ENCODE measurements at places on chromosomes 12 and 14. TPM values are rescaled to one million over a fixed set of nuclear protein-coding genes. Genes with fewer than 3 reads are reported as not detected.

DNA sequence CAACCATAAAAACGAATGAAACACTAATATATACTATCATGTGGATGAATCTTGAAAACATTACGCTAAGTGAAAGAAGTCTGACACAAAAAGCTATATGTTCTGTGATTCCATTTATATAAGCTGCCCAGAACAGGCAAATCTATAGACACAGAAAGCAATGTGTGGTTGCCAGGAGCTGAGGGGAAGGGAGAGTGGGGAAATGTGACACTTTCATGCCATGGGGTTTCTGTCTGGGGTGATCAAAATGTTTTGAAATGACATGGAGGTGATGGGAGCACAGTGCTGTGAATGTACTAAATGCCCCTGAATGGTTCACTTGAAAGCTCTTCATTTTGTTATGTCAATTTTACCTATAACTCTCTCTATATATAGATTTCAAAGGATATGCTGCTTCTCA lies 30.1 kb downstream of the ATG14 start:
- no peak for DNase-seq

The CPNE6 gene
- 2.9 TPM for total RNA-seq

The STYK1 gene
- total RNA-seq: 0.54 TPM

GRCh38 chr14:65348137-65348536 lies 64.4 kb upstream of the FUT8 start:
- DNase-seq: no peak

DNA sequence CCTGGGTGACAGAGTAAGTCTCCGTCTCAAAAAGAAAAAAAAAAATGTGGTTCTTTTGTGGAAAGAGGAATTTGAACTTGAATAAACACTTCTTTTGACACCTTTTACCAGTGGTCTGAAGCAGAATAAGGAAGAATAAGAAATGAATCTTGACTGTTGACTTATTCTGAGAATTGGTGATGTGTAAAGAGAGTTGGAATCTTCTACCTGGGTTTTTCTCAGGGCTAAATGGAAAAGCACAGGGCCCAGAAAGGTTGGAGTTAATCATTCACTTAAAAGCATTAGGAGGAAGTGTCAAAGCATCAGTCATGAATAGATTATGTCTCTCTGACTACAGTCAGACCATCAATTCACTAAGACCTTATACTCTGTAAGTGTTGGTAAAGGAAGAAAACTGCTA lies 13.9 kb downstream of the PNMA1 start:
- no peak for DNase-seq

DNA sequence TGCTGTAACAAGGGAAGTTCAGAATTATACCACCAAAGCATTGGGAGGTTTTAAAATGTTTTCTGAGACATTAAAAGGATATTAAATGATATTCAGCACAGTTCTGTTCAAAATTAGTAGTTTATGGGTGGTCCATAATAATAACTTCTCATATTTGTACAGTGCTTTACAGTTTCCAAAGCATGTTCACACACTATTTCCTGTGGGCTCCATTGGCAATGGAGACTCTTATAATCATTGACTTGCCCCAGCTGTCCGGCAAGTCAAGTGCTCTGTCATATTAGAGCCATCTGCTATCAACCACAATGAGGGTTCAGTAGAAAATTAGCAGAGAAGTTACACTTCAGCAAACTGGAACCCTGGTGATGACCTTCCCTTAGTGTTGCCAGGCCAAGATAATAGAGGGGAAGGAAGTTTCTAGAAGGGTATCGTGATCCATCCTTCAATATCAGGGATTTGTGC lies 526.6 kb upstream of the CCDC196 start:
- no peak for DNase-seq

DNA sequence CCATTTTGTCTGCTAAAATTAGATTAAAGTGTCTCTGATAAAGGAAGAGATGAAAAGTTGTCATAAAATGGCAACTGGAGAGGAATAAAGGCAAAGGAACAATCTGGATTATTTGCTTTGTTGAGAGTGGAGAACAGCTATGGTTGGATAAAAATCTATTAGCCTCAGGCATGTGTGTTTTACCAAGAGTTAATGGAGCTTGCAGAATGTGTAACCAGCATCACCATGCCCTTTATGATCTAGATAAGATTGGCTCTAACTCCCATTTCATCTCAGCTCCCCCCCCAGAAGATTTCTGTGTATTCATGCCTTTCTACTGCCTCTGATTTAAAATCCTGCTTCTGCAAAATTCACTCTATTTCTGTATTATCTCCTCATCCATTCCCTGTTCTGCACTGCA lies 93.8 kb downstream of the GALC start:
- DNase-seq: no peak

GRCh38 chr14:36661506-36662257 lies at the start of gene PAX9:
Gene PAX9, plus strand, starts transcription at chr14:36661860. Its CDS starts 230 bp downstream, at chr14:36662090.
- no peak for DNase-seq

The SDR9C7 gene
- total RNA-seq: not detected

GRCh38 chr12:89992668-89993451 lies 284.2 kb upstream of the ATP2B1 start:
- DNase-seq: no peak

The TMTC1 gene
- 77.5 TPM for total RNA-seq

- no peak for DNase-seq
Observed at GRCh38 chr14:63295231-63295685, 23.5 kb downstream of the GPHB5 start.

- no peak for DNase-seq
Observed at GRCh38 chr14:64507376-64508156, 3.0 kb downstream of the ZBTB1 start.

DNA sequence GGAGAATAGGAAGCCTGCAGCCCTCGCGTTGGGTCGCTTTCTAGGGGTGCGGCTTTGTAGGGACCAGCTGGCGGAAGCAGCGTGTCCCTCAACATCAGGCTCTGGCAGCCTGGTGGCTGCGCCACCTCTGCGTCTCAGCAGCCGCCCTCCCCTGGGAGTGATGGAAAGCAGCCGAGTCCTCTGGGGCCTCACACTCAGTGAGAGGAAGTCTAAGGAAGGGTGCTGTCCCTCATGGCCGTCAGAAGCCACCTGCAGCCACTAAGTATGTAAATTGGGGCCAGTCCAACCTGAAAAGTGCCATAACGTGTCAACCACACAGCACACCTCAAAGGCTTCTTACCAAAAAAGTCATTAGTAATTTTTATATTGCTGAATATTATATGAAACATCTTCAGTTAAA lies 80.3 kb downstream of the WDR20 start:
- DNase-seq: no peak

- DNase-seq: no peak
Observed at GRCh38 chr12:94266796-94267536, 118.6 kb downstream of the PLXNC1 start.

The DENR gene
- 44.9 TPM for total RNA-seq

The MDM2 gene
- 44.9 TPM for total RNA-seq

GRCh38 chr12:109952160-109952858 lies 43.9 kb downstream of the GIT2 start:
- DNase-seq: no peak

DNA sequence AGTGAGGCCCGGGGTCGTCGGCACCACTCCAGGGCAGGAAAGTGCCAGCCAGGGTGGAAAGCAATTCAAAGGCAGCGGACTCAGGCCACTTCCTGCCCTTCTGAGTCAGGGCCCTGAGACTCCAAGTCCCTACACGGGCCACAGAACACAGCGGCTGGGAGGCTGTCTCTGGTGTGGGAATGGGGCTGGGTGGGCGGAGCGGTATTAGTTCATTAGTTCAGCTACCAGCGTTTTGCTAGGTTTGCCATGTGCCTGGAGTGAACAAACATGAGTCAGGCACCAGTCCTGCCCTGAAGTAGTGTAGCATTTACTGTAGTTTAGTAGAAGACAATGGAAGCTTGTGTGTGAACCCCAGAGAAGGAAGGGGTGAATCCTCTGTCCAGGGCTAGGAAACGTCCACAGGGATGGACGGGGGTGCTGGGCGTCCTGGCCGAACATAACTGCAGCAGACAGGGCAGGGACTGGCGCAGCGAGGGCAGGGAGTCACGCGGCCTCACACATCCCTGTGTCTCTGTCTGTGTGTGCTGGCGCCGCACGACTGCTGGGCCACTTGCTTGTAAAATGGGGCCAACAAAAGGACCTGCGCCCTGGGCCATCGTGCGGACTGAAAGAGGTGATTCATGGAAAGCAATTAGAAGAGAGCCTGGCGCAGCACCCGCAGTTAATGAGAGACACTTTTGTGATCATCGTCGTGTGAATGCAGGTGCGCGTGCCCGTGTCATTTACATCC lies 186.4 kb upstream of the PRMT8 start:
- DNase-seq: no peak

- DNase-seq: no peak
Observed at GRCh38 chr12:26334621-26335124, 139.3 kb downstream of the SSPN start.

DNA sequence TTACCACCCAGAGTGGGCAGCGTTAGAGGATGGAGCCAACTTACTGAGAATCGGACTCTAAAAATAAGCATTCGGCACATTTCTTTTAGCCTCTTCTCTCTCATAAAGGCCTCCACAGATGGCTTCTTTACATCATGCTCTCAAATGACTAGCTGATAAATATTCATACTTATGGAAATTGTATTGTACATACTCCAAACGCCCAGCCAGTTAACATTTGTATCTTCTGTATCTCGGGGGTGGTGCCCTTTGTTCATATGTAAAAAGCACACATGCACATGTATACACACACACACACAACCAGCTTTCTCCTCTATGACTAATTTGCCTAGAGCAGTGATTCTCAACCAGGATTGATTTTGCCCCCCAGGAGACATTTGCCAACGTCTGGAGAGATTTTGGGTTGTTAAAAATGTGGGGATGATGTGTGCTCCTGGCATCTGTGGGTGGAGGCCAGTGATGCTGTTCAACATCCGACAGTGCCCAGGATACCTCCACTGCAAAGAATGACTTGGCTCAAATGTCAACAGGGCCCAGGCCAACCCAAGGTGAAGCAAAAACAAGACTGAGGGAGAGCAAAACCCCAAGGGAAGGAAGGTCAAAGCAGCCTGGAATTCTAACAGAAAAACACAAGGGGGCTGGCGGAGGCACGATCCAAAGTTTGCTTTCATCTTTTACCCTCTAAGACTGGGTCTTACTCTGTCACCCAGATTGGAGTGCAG lies 15.2 kb upstream of the CDK2AP1 start:
- no peak for DNase-seq

- DNase-seq: no peak
Observed at GRCh38 chr12:94290353-94290752, 142.0 kb downstream of the PLXNC1 start.

- DNase-seq: no peak
Observed at GRCh38 chr12:3972576-3972975, 99.4 kb upstream of the PARP11 start.
